Activated naive CD8-positive, alpha-beta T cell treated with anti-CD3 and anti-CD28 coated beads for 36 hours (primary cell): ENCODE measurements at places on chromosomes 7 and 10. TPM values are rescaled to one million over a fixed set of nuclear protein-coding genes. Genes with fewer than 3 reads are reported as not detected.

GRCh38 chr7:131499801-131500200 is 56.6 kb downstream of the PODXL start:
- no peak for DNase-seq
- no peaks in the 10 kb centered on the region for H3K27me3 ChIP-seq

The CYP2C19 gene
- total RNA-seq, result not detected

DNA sequence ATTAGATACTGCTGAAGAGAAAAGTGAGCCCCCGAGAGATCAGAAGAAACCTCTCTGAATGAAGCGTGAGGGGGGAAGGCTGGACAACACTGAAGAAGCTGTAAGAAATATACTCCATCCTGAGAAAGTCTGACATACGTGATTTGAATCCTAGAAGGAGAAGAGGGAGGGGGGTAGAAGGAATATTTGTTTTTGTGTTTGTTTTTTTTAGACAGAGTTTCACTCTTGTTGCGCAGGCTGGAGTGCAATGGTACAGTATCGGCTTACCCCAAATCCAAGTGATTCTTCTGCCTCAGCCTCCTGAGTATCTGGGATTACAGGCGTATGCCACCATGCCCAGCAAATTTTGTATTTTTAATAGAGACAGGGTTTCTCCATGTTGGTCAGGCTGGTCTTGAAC is 52.6 kb downstream of the GALNT11 start:
- DNase-seq, result no peak
- no peak overlapping the region for H3K27ac ChIP-seq
- no peak overlapping the region for H3K4me3 ChIP-seq
- H3K27me3 ChIP-seq, result no peaks in the 10 kb centered on the region
- H3K36me3 ChIP-seq, result peaks cover 9% of the 10 kb centered on the region

- no peaks in the 10 kb centered on the region for H3K27me3 ChIP-seq
- H3K4me3 ChIP-seq, result no peak overlapping the region
- H3K27ac ChIP-seq, result no peak overlapping the region
- H3K36me3 ChIP-seq, result no peaks in the 10 kb centered on the region
These were observed 7.6 kb downstream of the PRXL2A start for GRCh38 chr10:80415734-80416478.

DNA sequence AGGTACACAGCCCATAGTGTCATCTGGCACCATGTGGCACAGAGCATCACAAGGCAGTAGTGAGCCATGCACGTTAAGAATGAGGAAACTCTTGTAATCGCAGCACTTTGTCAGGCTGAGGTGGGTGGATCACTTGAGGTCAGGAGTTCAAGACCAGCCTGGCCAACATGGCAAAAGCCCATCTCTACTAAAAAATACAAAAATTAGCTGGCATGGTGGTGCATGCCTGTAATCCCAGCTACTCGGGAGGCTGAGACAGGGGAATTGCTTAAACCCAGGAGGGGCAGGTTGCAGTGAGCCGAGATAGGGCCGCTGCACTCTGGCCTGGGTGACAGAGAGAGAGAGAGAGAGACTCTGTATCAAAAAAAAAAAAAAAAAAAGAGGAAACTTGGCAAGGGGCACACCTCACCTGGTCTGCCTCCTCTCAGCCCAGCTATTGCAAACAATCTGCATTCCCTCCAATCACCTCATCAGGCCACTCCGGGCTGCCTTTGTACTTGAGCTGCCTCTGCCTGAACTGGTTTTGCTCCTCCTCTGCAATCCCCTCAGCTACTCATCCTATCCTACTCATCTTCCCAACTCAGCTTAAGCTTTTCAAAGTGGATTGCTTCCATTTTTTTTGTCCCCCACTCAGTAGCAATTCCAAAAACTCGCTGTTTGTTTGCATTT is 46.0 kb upstream of the OPTN start:
- H3K4me3 ChIP-seq, result no peak overlapping the region
- peaks cover 14% of the 10 kb centered on the region for H3K27me3 ChIP-seq
- no peak overlapping the region for H3K27ac ChIP-seq
- H3K36me3 ChIP-seq, result no peaks in the 10 kb centered on the region

The C7orf33 gene
- not detected for total RNA-seq

- DNase-seq, result peak; percentile 33
- H3K4me1 ChIP-seq, result peaks cover 4% of the 10 kb centered on the region
- H3K36me3 ChIP-seq, result no peaks in the 10 kb centered on the region
- no peak overlapping the region for H3K4me3 ChIP-seq
- no peak overlapping the region for H3K27ac ChIP-seq
These were observed 128.4 kb downstream of the ABCA13 start for GRCh38 chr7:48299580-48300169.

The PPP1R3C gene
- total RNA-seq, result 0.36 TPM
